HS-27A (cell line): ENCODE measurements at places on chromosomes 5 and 9.
A peak's percentile ranks its signal among the peaks of the same experiment; 100 is the strongest.

- no peak for DNase-seq
These were observed 12.3 kb upstream of the CAST start for GRCh38 chr5:96649681-96650540.

DNA sequence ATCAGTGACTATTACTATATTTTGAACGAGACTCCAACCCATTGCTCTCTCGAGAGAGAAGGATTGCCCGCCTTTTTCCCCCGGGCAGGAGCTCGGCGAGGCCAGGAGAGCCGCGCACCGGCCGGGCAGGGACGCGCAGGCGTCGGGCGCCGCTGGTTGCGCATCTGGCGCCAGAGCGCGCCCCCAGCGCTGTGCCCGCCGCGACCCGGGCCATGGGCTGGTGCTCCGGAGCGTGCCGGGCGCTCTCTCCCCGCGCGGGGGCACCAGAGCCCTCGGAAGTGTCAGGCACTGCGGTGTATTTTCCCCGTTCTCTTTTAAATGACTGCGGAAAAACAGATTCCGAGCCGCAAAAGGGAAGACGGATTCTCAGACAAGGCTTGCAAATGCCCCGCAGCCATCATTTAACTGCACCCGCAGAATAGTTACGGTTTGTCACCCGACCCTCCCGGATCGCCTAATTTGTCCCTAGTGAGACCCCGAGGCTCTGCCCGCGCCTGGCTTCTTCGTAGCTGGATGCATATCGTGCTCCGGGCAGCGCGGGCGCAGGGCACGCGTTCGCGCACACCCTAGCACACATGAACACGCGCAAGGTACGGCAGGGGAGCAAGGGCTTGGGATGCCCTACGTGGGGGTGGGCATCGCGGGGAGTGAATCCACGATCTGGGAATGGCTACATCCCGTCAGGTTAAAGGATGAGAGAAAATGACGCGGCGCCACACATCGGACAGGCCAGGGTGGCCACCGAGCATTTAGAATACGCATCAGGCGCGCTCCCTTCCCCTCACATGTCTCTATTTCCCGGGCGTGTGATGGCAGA, 1.1 kb upstream of the NTRK2 start:
- no peak for DNase-seq

DNA sequence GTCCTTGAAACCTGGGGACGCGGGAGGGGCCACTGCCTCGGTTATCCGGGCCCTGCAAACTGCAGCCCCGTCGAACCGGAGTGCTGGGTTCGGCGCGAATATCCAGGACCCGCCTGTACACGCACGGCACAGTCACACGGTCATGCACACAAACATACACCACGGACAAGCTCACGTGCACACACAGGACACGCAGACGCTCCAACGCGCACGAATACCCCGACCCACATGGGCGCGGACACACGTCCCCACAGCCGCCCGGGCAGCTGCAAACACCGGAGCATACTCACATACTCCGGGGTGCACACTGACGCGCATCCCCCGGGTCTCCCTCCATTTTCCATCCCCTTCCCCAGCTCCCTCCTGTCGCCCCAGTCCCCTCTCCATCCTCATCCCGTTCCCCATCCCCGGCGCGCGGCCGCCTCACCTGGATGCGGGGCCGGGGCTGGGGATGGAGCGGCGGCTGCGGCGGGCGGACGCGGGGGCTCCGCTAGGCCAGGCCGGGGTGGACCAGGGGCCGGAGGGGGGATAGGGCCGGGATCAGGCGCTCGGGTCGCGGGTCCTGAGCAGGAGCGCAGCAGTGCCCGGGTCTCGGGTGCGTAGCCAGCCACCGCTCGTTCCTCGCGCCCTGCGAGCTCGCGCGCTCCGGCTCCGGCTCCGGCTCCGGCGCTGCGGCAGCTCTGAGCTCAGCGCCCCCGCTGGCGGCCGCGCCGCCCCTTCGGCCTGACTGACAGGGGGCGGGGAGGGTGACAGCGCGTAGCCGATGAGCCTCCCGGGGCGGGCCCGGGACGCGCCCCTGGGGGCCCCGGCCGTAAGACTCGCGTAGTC, at the start of the genes EIF4E1B and SNCB:
Gene EIF4E1B (plus strand): TSS at position 823 of the 828 bp plus-strand sequence. CDS start 12,113 bp downstream, outside the sequence.
Gene SNCB (minus strand): TSS at position 682 of the 828 bp plus-strand sequence. CDS start 880 bp downstream, outside the sequence.
- DNase-seq, result no peak

GRCh38 chr5:155299386-155300005, 285.9 kb downstream of the KIF4B start:
- DNase-seq, result no peak

GRCh38 chr5:14577079-14577725, 4.4 kb upstream of the OTULINL start:
- DNase-seq, result no peak

GRCh38 chr5:153088538-153088937, 401.9 kb upstream of the GRIA1 start:
- no peak for DNase-seq

GRCh38 chr5:151097820-151098767, 17.3 kb upstream of the TNIP1 start:
- DNase-seq, result no peak

DNA sequence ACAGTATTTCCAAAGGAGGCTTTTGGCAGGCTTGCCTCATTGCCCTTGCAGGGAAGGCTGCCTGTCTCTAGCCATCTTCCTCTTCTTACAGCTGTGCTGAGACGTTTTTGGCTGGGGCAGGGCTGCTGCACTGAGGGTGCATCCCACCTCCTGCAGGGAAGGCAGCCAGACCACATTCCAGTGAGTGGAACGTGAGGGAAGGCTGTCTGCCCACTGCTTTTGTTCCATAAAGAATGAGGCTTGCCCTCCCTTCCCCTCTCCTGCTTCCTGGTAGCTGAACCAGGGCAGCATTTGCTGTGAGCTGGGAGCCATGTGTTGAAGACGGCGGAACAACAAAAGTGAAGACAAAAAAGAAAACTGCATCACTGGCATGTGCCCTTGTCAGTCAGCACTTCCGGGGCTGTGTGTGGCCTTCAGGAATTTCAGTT, 16.8 kb downstream of the MGAT1 start:
- peak; percentile 31 for DNase-seq

DNA sequence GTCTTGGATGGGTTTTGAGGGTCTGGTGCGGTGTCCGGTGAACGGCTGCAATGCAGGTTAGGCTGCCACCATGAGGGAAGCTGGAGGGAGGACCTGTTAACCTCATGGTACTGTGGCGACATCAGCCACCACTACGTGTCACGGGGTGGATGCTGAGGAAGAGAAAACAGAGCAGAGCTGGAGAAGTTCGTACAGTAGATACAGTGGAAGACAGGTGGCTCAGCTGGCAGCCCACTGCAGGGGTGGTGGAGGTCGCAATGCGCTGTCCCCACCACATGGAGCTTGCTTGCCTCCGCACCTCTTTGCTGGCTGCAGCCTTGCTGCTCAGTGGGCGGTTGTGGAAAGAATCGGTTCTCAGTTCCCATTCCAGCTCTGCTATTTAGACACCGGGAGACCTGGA, 2.8 kb downstream of the DCANP1 start:
- no peak for DNase-seq

DNA sequence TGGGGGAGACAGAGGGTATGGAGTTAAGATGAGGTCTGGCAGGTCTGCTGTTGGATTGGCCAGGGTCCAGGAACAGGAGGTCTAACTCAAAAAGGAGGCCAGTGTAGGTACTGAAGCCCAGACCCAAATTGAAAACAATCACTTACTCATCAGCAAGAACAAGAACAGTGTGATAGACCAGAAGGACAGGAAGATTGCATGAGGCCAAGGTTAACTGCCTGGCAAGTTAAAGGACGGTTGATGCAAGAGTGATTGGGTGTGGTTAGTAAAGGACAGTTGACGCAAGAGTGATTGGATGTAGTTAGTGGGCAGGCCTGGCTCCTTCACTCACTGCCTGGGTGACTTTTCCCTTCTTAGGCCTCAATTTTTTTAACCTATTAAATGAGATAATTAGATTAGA, 132.6 kb downstream of the PDZD2 start:
- DNase-seq, result no peak

GRCh38 chr9:93669116-93669957, 93.0 kb downstream of the PHF2 start:
- no peak for DNase-seq

GRCh38 chr9:34546834-34547827, 24.3 kb upstream of the ENHO start:
- DNase-seq, result peak; percentile 48

- no peak for DNase-seq
These were observed 280.8 kb downstream of the AOPEP start for GRCh38 chr9:95007226-95007869.

DNA sequence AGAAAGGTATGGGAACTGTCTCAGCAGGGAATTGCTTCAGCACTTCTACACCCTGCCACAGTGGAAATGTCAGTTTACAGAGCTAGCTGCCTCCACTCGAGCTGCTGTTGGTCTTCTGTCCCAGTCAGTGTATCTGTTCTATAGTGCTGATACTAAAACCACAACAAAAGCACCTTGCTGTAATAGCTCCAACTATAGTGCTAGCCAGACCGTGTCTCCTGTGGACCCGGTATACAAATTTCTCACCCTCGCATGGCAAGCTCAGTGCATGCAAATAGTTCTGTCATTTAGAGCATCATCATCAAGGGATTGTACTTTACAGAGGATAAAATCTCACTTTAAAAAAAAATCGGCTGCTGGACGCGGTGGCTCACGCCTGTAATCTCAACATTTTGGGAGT, 51.5 kb upstream of the IQGAP2 start:
- no peak for DNase-seq

- DNase-seq, result peak; percentile 54
These were observed 54.1 kb downstream of the FER start for GRCh38 chr5:108801776-108802175.

DNA sequence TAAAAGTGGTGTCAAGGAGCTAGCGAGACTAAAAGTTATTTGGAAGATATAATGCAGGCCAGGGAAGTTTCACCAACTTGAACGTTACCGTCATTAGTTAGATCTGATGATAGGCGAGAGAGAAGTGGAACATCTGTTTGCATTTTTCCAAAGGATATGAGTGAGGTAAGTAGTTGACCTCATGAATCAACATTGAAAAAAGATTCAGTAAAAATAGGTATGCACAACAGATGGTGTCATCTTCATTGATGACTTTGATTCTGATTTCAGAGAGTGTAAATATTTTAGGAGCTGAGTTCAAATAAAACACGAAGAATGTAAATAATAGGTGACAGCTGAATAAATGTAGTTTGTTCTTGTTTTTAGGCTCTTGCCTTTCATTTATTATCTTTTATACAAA, 998.9 kb upstream of the CDH6 start:
- DNase-seq, result no peak

DNA sequence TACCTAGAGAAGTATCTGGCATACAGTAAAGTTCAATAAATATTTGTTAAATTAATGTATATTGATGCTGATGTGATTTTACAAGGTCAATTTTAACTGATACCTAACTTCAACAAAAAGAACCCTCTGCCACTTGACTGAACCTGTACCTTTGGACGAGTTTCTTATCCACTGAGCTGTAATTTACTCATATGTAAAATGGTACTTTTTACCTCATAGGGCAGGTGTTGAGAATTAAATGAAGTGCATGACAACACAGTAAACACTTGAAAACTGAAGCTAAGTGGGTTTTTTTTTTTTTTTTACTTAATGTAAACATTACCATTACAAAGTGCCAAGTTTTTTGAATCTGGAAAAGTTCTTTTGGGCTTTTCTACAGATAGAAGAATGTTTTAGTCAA, 15.4 kb downstream of the NIPSNAP3B start:
- no peak for DNase-seq

GRCh38 chr5:32760091-32760509, 49.0 kb downstream of the NPR3 start:
- DNase-seq, result peak; percentile 84

DNA sequence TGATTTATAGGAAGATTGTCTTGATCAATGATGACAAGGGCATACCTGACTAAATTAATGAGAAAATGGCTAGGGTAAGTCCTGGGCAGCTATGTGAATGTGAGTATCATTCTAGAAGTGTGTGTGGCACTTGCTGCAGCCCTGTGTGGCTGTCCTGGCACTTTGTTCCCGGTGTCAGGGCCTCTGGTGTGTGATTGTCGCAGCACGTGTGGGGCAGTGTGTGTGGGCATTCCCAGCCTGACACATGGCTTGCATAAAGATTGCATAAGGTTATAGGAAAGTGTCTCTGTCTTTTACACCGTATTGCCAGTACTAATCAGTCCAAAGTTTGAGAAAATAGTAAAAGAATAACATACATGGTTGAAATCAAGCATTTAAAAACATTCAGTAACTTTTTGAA, 74.4 kb downstream of the TRIO start:
- DNase-seq, result no peak

DNA sequence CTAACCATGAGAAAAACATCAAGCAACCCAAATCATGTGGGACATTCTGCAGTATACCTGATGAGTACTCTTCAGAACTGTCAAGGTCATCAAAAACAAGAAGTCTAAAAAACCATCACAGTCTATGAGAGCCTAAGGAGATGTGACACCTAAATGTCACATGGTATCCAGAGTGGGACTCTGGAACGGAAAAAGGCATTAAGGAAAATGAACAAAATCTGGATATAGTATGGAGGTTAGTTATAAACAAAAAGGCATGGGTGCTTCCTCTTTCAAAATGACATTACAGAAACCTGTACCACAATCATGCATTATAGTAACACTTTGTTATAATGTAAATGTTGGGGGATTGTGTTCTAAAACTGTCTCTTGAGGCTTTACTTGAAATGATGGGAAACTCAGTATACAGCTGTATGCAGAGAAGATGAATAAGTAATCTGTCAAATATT, 47.4 kb downstream of the PRKACG start:
- no peak for DNase-seq

- DNase-seq, result no peak
These were observed 30.4 kb upstream of the KCNV2 start for GRCh38 chr9:2686911-2687310.

DNA sequence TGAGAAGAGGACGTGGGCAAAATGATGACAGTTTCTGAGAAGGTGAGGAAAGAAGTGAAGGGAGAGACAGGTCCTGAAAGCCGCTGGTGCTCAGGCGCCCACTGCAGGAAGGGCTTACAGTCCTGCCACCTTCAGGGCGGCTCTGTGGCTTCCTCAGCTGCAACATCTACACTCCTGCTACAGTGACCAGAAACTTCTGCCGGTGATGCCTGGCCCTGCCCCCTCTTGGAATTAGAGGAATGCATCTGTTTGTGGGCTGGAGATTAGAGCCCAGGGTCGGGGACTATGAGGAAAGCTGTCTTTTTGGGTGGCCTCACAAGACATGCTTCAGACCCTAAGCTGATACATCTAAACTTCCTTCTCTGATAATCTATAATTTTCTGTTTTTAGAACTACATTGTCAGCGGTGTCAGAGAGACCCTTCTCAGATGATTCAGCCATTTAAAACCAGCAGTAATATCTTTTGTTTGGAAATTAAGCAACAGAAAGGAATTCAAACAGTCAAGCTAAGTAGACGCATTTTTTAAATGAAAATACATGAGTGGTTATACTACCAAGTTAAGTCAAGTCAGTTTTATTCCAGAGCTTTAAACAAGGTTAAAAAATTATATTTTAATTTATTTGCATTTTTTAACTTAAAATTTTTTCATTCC, 30.4 kb downstream of the PRDM6 start:
- peak; percentile 47 for DNase-seq

- no peak for DNase-seq
These were observed 55.4 kb upstream of the ERCC6L2 start for GRCh38 chr9:95820074-95820473.

GRCh38 chr9:91376239-91376638, 14.5 kb upstream of the AUH start:
- no peak for DNase-seq
